ENCODE measurements at places on chromosomes 5 and 9.

DNA sequence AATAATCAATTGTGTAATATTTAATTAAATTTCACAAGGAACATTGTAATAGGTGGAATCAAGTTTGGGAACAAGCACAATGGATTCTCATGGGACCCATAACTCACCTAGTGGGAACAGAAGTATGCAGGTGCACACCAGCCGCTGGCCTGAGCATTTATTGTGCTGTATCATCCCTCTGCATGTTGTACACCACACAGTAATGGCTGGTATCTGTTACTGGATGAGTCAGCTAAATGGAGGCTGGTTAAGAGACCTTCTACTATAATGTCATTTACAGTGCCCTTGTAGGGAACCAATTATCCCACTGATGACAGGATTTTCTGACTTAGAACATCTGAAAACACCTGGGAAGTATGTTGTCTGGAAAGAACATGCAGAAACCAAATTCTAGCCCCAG, 3.2 kb upstream of the MAP3K1 start:
- no peak for DNase-seq

DNA sequence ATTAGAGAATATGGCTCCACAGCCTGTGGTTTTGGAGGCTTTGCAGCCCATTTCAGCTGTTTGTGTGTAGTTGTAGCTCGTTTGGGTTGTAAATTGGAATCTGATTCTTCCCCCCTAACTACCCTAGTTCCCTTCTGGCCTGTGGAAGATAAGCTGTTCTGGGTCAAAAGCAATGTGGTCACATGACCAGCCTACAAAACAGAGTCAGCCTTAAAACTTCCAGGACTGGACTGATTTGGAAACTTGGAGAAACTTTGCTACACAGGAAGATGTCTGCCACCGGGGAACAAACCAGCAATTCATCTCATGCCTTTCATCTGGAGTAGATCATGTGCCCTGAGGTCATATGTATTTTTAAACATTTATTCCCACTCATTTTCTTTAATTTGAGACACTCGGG, 83.8 kb downstream of the DAPK1 start:
- DNase-seq = no peak

- no peak for DNase-seq
Observed at GRCh38 chr5:8396756-8397155, 527.8 kb downstream of the MTRR start.

GRCh38 chr9:136178773-136179075, 26.2 kb downstream of the LHX3 start:
- DNase-seq = no peak

GRCh38 chr9:134316449-134317160, 9.7 kb upstream of the RXRA start:
- peak; percentile 52 for DNase-seq

DNA sequence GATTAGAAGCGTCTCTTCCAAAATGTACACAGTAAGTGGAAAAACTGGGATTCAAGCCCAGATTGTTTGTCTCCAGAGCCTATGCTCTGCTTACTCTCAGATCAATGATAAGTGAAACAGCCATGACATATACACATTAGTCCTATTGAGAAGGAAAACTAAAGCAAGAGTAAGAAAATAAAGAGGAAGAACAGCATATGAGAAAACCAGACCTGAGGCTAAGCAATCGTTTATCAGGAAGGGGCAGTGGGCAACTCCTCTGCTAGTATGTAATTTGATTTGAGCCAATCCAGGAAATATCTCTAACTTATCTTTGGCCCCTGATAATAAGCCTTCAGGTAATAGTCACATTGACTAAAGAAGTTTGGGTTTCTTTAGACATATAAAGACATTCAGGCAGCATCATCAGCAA, 789.9 kb upstream of the C9orf72 start:
- DNase-seq = no peak

GRCh38 chr5:80406980-80407734, 707 bp upstream of the ZFYVE16 start:
- DNase-seq = peak; percentile 5

DNA sequence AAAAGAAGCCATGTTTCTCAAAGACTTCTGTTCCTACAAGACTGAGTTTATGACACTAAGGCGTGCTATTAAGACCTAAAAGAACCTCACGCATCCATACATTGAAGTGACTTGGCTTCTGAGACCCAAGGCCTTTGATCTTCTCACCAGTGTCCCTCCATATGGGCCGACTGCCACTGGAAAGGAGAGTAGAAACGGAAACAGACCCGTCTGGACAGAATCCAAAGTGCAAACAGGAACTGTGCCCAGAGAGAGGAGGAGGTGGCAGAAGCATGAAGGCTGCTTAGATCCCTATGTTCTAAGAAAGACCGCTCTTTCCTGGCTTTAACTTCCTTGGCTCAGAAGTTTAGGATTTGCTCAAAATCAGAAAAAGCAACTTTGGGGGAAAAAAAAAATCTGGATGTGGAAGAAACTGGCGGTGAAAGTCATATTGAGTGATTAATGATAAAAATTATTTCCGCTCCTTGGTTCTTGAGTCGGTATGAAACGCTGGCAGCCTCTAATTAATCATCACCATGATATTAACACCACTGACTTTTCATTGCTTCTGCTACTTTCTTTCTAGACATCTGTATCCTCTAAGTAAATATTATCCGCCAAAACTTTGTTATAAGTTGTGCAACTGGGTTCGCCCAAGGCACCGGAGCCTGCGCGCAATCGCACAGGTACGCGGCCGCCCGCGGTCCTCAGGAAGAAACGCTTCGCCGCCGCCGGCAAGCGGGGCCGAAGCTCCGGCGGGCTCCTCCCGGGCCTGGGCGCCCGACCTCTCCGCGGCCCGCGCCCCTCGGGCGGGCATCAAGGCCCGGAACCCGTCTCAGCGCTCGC, 726 bp downstream of the DAP start:
- DNase-seq = no peak

DNA sequence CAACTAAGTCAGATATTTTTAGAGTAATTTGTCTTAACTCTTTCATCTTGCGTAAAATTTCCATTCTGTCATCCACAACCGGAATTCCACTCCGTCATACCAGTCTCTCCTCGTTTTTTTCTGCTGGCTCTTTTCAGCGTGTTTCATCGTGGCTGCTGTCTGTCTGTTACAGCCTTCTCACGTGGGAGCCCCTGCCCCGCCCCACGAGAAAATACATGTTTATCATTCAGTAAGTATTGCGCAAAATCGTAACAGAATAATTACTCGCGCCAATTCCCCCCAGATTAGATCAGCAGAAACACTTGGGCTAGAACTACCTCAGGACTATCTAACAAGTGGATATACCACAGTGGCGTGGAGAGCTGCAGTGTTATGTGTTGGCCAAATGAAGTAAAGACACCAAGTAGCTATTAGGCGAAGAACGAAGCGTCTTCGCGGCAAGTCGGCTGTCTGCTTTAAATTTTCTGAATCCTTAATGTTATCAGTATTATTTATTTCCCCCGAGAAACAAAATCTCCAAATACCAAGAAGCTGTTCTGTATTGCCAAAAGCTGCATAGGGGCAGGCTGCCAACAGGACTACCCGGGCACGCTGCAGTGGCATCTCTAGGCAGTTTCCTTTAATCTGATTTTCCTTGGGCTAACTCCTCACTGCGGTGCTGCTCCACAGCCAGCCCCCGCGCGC, 566 bp upstream of the FOCAD start:
- no peak for DNase-seq

GRCh38 chr9:132694144-132694543, 23.9 kb downstream of the GTF3C4 start:
- no peak for DNase-seq

GRCh38 chr5:54959673-54960418, 25.5 kb downstream of the ESM1 start:
- no peak for DNase-seq

DNA sequence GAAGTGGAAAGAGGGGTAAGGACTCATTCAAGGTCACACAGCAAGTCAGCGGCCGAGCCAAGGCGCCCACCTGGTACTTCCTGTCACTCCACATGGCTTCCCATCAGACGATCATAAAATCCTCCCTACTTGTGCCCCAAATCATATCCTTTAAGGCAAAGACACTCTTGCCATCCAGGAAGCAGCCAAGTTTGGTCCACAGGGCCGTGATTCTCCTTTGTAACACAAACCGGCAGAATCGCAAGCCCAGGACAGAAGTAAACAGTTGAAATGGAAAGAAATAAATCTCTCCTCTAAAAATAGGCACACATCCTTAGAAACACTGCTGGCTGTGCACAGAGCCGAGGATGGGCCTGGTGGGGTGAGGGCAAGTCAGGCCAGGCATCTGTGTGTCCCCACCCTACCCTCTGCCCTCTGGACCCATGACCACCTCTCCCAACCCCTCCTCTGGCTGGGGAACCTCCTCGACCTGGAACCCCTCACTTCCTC, 30.5 kb downstream of the TMOD1 start:
- DNase-seq = no peak

DNA sequence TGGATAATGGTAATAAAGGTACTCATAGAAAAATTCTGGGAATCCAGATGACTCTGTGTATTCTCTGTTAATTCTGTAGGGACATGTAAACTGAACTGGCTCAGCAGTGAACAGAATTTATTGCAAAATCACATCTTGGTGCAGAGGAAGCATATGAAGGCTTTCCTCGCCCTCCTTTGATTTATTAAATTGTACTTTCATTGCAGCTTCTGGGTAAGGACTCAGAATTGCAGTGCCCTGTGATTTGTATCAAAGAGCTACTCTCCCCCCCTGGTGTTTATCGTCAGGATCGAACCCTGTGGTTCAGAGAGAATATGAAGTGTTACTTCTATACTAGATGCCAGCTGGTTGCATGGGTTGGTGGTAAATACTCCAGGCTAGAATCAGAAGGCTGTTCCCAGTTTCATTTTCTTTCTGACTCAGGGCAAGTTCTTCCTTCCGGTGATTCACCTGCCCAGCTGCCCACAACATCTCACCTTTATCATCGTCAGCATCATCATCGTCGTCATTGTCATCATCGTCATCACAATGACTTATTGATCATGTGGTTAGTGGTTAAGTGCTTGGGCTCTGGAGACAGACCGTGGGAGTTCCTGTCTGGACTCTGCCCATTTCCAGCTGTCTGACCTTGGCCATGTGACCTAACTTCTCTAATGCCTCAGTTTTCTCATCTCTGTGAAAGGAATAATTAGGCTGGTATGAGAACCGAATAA, 238.8 kb downstream of the ARHGAP26 start:
- no peak for DNase-seq

DNA sequence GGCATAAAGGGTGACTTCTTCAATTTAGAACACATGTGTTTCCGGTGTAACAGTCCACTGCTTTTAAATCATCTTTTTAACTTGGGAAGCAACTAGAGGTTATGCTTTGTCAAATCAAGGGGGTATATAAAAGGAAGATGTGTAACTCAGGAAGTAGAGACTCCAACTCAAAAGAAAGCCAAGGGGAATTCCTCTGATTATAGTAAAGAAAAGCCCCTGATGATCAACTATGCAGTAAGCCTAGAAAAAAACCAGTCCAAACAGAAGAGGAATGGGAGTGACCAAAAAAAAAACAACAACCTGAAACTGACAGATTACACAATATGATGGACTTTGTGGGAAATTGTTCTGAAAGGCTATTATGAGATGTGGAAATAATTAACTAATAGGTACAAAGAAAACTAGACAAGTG, 90.3 kb downstream of the AK8 start:
- DNase-seq = no peak

DNA sequence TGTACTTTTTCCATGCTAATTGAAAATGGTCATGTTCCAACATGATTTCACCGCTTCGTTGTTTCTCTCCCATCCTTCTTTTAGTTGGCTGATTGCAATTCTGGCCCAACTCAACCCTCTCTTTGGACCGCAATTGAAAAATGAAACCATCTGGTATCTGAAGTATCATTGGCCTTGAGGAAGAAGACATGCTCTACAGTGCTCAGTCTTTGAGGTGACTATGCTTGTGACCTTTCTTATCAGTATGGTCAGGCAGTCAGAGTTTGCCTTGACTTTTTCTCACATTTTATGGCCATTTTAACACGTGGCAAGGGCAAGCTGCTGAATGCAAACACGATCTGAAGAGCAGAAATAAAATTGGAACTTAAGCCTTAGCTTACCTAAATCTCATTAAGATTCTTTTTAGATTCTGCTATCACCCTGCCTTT, 36.0 kb upstream of the CREBRF start:
- no peak for DNase-seq

DNA sequence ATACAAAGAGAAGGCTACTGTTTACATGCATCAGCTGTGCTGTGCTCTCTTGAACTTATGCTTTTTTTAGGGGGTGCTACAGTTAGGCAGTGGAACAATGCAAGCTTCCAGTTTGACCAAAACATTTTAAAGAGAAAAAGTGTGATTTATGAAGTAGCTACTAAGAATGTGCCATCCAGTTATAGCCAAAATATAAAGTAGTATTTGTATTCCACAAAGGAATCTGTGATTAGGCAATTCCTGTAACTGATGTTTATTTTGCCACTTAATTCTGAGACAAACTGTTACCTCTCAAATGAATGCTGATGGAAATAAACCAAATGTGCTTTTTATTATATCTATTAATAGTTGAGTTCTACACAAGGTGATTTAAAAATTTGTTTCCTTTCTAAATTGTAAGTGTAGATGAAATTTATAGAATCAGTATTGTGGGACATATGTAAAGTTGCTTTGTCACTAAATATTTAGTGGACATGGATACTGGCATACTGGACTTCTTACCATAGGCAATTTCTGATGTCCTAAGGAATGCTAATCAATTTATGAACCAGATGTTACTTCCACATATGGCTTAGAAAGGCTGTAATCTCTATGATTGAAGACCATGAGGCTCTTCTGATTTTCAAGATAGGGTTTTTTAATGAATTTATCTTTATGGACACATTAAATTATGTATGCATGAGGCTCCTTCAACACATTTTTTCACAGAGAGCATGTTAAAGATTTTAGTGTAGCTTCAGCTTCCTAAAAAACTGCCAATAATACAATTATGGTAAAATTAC, 410.2 kb downstream of the PRR16 start:
- no peak for DNase-seq

- no peak for DNase-seq
Observed at GRCh38 chr5:173613433-173614159, 2.9 kb downstream of the BOD1 start.

- no peak for DNase-seq
Observed at GRCh38 chr9:115694014-115694413, 459.6 kb upstream of the PAPPA start.

DNA sequence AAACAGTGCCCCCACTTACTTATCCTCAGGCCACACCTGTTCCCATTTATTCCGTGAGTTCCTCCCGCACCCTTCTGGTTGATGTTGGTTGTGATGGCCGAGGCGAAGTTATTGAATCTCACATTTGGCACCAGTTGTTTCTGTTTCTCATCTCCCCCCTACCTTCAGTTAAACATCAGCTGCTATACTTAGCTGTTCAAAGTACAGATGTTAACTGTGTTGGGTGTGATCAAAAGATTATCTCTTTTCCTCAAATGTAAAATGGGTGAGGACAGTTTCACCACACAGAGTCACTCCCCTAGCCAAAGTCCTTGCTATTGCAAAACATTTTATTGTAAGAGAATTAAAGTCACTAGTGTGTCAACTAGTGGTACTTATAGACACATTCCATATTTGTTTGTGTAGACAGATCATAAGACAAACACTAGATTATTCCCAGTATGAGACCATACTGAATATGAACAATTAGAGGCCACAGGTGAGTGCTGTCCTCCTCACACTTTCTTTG, 43.2 kb upstream of the PRSS3 start:
- peak; percentile 1 for DNase-seq
